ENCODE measurements at places on chromosomes 7 and 10.

DNA sequence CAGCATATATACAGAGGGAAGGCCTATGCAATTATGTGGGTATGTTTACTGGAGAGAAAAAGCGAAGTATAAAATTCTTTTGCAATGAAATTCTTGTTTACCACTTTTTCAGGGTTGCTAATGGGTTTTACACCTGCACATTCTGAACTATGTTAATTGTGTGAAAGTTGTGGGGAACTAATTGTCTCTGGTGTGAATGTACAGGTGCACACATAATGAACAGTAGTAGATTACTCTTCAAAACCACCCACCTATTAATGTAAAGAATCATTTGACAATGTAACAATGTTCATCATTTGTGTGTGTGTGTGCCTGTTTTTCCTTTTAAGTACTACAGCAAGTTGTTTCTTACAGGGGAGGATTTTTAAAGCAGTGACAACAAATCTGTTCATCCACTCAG lies 80.0 kb upstream of the FEZF1 start:
- no peak for DNase-seq

GRCh38 chr10:89665302-89665701 lies 20.3 kb upstream of the PANK1 start:
- DNase-seq, result no peak

GRCh38 chr10:49593998-49594397 lies 16.1 kb upstream of the SLC18A3 start:
- peak; percentile 57 for DNase-seq

- DNase-seq, result no peak
Observed at GRCh38 chr10:121672733-121673132, 74.5 kb upstream of the FGFR2 start.

DNA sequence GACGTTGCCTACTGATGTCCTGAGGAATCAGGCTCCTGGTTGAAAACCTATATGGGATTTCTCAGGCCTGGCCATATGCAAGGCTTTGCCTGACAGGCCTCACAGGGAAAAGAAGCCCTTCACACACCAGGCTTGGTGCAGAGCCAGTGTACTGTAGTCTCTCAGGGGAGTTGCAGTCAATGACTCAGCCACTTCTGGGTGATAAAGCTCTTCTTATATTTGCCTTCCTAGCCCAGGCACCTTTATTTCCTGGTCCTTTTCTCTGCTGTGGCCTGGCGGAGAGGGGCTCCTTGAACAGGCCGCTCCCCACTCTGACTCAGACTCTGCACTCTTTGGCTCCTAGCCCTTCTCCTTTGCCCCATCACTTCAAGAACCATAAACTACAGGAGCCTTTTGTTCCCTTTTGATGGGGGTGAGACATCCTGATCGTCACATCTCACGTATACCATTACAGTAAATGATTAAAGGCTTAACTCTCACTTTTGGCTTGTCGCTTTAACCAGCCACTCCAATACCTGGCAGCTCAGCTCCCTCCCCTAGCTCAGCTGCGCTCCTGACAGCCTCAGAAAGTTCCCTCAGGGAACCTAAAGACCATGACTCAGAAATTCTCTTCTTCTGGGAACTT lies 33.5 kb downstream of the DPY19L1 start:
- no peak for DNase-seq

DNA sequence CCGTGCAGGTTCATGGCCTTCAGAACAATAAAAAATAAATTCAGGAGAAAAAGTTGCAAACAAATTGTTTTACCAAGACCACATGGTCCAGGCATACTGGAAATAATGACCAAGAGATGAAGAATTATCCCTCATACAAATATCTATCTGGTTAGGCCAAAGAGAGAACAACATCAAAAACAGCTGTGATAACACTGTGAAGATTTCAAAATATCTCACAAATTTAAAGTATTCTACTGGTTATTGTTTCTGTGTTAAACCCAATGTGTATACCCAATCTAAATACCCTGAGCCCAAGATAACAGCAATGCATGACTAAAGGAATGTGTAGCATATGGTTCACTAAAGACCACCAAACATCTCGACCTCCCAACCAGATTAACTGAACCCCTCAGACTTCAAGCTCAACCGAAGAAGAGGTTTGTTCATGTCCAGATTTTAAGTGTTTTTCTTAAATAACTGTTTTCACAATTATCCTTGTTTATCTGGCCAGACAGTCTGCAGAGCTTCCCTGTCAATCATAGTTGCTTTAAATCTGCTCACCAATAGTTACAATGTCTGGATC lies 10.9 kb downstream of the OR9A2 start:
- no peak for DNase-seq

DNA sequence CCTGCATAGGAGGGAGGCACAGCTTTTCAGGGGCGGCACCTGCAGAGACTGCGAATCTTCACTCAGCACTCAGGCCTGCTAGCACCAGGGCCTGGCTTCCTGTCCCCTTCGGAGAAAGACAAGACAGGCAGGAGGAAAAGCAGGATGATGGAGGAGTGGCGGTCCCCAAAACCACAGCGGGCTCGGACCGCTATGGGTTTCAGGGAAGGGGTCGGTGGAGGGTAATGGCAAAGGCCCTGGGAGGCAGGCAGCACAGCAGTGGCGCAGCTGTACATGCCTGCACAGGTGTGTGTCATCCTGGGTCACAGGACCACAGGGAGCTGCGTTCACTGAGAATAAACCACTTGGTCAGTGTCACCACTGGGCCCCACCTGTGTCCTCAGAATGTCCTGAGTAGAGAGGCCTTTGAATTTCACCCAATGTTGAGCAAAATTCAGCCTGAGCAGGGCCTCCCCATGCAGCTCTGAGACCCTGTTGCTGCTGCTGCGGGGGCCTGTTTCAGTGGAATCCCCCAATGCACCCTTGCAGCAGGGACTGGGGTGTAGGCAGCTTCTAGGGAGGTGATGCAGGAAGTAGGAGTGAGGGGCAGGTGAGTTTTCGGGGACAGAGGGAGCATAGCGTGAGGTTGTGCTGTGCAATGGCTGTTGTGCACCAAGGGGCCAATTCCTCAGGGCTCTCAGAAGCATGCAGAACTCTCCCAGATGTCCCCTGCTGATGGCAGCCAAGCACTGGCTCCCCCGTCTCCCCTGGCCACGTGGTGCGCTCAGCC lies 90.6 kb upstream of the PPP2R2D start:
- DNase-seq, result no peak

GRCh38 chr7:103541026-103541425 lies 95.0 kb upstream of the SLC26A5 start:
- DNase-seq, result no peak

DNA sequence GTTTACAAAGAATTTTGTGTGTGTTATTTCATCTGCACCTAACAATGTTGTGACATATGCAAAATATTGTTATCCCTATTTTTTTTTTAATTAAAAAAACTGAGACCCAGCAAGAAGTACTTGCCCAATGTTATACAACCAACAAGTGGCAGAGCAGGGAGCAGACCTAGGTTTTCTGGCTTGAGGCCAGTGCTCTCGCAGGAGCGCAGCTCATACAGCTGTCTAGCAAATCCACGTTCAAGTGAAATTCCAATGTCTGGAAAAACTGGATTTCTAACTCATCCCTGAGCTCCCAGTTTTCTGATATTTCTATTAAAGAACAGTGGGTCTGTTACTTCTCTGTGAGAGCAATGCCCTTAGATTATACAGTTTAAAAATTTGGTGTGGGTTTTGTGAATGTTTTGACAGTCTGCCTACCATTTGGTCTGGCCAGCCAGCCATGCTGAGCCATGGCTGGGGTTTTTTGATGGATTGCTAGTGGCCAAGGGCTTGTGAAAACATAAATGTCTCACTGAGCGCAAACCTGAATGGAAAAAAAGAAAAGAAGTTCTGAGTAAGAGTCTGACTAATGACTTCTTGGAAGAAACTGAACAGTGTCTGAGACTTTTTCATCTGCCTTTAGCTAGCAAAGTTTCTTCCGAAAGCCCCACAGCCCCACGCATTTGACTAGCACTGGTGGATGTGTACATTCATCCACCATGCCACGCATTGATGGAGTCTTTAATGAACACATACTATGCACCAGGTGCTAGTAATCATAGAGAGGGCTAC lies 15.4 kb upstream of the PRF1 start:
- no peak for DNase-seq
